ENCODE measurements at places on chromosomes 11 and 22.

DNA sequence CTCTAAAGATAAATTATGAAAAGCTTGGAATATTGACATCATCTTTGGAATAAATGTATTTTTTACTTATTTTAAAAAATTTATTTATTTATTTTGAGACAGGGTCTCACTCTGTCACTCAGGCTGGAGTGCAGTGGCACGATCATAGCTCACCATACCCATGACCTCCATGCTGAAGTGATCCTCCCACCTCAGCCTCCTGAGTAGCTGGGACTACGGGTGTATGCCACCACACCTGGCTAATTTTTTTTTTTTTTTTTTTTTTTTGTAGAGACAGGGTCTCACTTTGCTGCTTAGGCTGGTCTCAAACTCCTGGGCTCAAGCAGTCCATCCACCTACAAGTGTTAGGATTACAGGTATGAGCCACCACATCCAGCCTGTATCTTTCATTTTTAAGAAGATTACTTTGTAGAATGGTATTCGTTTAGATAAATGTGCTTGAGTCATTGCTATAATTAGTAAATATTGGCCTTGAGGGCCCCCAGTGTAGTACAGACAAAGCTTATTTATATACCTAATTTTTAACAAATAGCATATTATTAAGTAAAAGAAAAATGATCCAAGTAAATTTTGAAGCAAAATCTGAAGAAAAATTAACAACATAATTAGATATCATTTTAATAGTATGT lies 8.5 kb downstream of the SWAP70 start:
- DNase-seq, result peak; percentile 25

- no peak for DNase-seq
These were observed 208.4 kb upstream of the TBCEL start for GRCh38 chr11:120815319-120816100.

- DNase-seq, result no peak
These were observed 40.0 kb downstream of the AMBRA1 start for GRCh38 chr11:46553814-46554212.

DNA sequence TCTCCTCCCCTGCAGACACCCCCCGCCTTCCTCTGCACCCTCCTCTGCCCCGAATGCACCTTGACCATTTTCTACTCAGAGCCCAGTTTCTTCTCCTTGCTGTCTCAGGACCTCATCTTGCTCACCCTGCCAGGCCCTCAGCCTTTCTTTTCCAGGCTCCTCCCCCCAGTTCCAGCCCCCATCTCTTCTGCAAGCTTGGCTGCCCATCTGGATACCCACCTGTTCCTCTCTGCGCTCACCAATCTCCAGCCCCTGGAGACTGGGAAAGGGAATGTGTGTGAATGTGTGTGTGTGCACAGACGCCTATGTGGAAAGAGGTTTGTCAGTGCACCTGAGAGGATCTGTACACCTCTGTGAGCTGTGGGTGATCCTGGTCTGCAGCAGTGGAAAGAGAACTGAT lies 36.4 kb downstream of the SLC22A12 start:
- DNase-seq, result no peak

DNA sequence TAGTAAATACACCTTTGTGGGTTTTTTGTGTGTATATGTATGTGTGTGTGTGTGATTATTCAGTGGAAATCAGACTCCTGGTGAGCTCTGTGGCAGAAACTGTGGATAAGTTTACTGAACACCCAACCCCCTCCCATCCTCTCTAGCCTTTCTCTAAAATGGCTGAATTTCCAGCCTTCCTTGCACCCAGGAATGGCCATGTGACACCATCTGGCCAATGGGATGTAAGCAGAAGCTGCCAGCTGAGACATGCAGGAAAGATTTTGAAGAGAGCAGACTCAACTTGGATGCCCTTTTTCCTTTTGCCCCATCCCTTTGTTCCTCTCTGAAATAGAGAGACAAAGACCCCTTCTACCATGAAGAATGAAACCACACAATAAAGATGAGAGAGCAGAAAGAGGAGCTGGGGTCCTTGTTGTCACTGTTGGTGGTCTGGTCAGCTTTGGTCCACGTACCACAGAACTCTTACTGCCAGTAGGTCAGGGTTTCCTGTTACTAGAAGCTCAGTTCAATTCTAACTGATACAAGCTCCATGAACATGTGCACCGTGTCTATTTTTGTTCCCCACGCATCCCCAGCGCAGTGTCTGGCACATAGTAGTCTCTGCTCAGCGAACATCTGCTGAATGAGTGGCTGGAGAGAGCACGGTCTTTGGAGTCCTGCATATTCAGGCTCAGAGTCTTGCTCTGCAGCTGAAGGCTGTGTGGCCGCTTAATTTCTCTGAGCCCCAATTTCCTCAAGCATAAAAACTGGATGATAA lies 57.5 kb downstream of the SEZ6L start:
- no peak for DNase-seq

DNA sequence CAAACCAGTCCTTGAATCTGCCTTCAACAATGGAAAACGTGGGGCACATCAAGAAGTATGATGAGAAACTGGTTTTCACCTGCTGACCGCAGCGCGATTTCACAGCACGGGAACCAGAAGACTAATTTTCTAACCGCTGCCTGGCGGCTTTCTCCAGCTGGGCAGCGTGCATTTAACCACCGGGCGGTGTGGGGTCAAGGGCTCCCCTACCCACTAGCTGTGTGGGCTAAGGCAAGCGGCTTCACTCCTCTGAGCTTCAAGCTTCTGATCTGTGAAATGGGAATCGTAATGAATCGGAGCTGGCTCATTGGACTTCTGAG lies 4.2 kb downstream of the SHANK2 start:
- no peak for DNase-seq

- no peak for DNase-seq
These were observed 85.8 kb upstream of the E2F8 start for GRCh38 chr11:19326499-19326898.

DNA sequence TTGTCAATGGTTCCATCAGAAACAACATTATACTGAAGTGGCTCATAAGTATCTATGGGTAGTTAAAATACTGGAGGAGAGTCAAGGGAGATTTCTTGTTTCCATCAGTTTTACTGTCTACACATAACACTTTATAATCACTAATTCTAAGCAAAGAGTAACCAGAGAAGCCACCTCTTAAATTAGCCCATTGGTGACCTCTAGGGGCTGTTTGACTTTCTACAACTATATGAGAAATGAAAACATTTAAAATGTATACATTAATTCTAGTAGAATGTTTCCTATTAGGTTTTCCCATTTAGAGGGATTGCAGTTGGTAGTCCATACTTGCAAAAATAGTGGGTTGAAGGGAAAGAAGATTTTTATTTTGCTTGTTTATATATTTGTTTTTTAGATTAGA lies 504.3 kb downstream of the FAM181B start:
- peak; percentile 21 for DNase-seq

DNA sequence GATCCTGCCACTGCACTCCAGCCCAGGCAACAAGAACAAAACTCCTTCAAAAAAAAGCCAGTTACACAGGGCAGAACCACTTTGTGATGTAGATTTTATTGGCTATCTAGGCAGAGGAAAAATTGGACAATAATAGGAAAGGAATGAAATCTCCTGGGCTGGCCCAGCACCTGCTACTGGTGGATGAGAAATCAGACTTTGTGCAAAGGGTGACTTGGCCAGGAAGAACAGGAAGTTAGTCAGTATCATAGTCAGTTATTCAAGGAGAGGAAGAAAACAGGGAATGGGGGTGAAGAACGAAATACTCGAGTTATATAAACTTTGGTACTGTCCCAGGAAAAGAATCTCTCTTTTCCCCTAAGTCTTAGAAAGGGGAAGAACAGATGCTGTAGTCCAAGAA lies 11.0 kb upstream of the SPTBN2 start:
- DNase-seq, result no peak

All from activated CD8-positive, alpha-beta T cell treated with anti-CD3 and anti-CD28 coated beads, Interleukin-2, amount 10 ng/mL, durations not matched to agents 7 days and 5 days (primary cell).